ENCODE measurements at places on chromosomes 1 and 21.

DNA sequence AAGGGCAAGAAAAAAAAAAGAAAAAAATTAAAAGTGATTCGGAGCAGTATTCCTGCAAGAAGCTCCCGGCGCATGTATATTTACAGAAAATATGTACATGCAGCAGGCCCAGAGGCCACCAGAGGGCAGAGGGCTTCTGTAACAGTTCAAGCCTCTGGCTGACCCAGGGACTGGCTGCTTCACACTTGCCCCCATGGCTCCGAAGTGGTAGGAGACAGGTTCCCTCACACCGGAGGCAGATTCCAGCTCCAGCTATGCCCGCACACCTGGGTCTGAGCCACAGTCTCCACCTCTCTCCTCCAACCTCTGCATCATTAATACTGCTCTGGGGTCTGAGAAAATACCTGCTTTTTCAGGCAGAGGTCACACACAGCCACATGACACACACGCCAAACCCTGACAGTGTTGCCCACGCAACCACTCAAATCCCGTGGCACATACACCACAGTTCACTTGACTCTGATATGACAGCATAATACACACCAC, 2.2 kb upstream of the ARHGAP30 start:
- DNase-seq = peak; percentile 62

GRCh38 chr1:37306871-37307270, 167.5 kb upstream of the ZC3H12A start:
- DNase-seq = no peak

DNA sequence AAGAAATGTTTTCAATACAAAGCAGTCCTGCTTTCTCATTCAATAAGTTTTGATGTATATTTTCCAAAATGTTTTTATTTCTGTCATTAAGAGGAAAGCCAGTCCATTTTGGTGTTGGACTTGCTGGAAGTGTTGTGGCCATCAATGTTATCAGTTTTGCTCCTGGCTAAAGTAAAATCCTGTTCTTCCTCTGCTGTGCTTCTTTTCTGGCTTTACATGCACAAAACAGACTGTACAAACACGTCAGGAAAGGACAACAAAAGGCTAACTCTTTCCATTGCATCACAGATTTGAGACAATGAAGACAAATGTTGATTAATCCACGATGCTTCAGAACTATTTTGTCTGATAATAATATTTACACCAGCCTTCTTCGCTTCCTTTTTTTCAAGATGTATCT, 735.4 kb downstream of the LTN1 start:
- DNase-seq = no peak

GRCh38 chr1:84541679-84542078, 32.6 kb downstream of the CTBS start:
- DNase-seq = no peak

GRCh38 chr1:240582953-240583352, 29.0 kb downstream of the GREM2 start:
- no peak for DNase-seq

DNA sequence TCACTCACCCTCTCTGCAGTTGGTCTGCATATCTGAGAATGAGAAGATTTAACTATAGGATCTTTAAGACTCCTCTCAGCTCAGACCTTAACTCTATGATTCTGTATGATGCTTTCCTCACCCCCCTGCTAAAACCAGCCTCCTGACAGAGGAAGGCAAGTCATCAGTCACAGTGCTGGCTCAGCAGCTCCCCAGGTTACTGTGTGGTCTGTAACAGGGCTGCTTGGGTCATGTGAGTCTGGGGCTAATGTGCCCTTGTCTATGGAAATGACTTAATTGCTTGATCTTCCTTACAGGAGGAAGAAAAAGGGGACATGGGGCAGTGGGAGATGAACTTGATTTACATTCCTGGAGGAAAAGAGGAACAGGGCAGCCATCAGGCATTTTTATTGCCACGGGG, 625.6 kb downstream of the PTPRU start:
- DNase-seq = no peak

- no peak for DNase-seq
Measured at GRCh38 chr1:208497866-208498541, 253.8 kb upstream of the PLXNA2 start.

GRCh38 chr1:206792939-206793607, 20.8 kb upstream of the IL10 start:
- no peak for DNase-seq

DNA sequence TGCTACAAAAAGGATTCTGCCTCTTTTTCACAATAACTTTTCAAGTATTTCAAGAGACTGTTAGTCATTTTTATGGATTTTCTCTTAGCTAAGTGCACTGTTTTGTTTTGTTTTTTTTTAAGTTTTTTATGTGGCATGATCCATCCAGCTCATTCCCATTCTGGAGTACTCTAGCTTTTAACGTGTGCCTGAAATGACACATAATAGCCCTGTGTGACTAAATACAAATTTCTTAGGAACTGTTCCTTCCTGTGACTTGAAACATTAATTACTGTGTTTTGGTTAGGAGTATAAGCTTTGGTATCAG, 143.9 kb downstream of the HS2ST1 start:
- no peak for DNase-seq

DNA sequence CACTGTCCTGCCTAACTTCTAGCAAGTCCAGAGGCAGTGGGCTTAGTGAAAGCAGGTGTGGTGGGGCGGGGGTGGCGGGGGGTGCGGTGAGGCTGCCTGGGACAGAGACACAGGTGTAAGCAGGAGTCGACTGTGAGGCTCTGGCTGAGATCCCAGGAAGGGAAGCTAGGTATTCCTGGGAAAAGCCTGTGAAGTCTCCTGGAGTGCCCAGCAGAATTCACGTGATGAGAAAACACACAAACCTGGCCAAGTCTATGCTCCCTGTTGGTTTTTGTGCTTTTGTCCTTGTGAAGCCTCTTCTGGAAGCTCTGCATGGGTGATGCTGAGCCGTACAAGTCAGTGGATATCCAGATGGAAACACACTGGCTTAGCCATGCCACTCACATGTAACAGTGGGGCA, 5.3 kb downstream of the GALNT2 start:
- no peak for DNase-seq

DNA sequence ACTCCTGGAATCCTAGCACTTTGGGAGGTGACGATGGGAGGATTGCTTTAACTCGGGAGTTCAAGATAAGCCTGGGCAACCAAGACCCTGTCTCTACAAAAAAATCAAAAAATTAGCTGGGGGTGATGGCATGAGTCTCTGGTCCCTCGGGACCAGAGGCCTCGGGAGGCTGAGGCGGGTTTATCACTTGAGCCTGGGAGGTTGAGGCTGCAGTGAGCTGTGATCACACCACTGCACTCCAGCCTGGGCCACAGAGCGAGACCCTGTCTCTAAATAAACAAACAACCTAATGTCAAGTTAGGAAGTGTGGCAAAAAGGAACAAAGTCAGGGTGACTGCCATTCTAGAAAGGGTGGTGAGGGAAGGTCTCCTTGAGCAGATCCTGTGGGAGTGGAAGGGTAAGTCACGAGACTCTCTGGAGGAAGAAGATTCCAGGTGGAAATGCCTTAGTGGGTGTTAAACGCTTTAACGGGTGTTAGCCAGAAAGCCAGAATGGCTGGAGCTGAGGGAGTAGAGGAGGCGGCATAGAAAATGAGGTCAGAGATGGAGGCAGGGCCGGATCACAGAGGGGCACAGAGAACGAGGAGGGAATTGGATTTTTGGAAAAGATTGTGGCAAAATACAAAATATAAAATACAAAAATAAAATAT, 62.2 kb upstream of the ATP5PO start:
- DNase-seq = no peak

GRCh38 chr1:159187033-159187432, 15.6 kb downstream of the CADM3 start:
- no peak for DNase-seq

- no peak for DNase-seq
Measured at GRCh38 chr1:170196490-170197236, 50.9 kb downstream of the NTMT2 start.

GRCh38 chr1:41493117-41493536, 8.6 kb upstream of the EDN2 start:
- no peak for DNase-seq

GRCh38 chr21:31586118-31586517, 73.4 kb upstream of the SOD1 start:
- no peak for DNase-seq

- no peak for DNase-seq
Measured at GRCh38 chr1:24299901-24300300, 19.3 kb upstream of the GRHL3 start.

Data from germinal center (tissue), 1 donor.